ENCODE measurements at places on chromosomes 5 and 9. TPM values are rescaled to one million over a fixed set of nuclear protein-coding genes. Genes with fewer than 3 reads are reported as not detected.

DNA sequence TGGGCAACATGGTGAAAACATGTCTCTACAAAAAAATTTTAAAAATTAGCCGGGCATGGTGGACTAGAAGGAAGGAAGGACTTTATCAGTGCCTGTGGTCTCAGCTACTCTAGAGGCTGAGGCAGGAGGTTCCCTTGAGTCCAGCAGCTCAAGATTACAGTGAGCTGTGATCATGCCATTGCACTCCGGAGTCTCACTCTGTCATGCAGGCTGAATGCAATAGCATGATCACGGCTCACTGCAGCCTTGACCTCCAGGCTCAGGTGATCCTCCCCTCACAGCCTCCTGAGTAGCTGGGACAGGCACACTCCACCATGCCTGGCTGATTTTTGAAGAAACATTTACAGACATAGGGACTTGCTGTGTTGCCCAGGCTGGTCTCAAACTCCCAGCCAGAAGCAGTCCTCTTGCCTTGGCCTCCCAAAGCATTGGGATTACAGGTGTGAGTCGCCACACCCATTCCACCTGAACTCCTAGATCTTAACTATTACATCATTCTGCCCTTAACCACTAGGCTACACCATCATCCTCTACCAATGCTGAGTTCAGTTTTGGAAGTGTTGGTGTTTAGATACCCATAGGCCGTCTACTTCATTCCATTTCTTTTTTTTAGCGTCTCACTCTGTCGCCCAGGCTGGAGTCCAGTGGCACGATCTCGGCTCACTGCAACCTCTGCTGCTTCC is 2.0 kb upstream of the URM1 start:
- no peaks in the 10 kb centered on the region for H3K27me3 ChIP-seq
- H3K4me3 ChIP-seq, result no peak overlapping the region
- no peak overlapping the region for H3K27ac ChIP-seq
- peaks cover 46% of the 10 kb centered on the region for H3K4me1 ChIP-seq
- no peaks in the 10 kb centered on the region for H3K36me3 ChIP-seq
- no peak for DNase-seq

The AMBP gene
- total RNA-seq, result not detected

The TNFSF8 gene
- total RNA-seq, result 0.63 TPM

GRCh38 chr5:71482132-71482531 is 26.7 kb downstream of the BDP1 start:
- H3K36me3 ChIP-seq, result peaks cover 79% of the 10 kb centered on the region
- no peak overlapping the region for H3K4me3 ChIP-seq
- peaks cover 14% of the 10 kb centered on the region for H3K4me1 ChIP-seq
